ENCODE measurements at places on chromosomes 5 and 9.

DNA sequence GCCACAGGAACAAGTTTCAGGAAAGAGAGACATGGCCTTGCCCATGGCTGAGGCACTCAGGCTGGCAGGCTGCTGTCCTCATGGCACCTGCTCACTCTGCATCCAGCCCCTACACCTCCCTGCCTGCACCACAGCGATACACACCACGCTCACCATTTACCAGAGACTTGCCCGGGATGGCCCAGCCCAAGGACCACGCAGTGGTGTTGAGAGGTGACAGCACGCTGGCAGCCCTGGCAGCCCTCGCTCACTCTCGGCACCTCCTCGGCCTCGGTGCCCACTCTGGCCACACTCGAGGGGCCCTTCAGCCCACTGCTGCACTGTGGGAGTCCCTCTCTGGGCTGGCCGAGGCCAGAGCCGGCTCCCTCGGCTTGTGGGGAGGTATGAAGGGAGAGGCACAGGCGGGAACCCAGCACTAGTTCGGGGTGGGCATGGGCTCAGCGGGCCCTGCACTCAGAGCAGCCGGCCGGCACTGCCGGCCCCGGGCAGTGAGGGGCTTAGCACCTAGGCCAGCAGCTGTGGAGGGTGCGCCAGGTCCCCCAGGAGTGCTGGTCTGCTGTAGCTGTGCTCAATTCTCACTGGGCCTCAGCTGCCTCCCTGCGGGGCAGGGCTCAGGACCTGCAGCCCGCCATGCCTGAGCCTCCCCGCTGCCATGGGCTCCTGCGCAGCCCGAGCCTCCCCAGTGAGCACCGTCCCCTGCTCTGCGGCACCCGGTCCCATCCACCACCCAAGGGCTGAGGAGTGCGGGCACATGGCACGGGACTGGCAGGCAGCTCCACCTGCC, 20.3 kb downstream of the ZDHHC11B start:
- DNase-seq, result peak; percentile 58

DNA sequence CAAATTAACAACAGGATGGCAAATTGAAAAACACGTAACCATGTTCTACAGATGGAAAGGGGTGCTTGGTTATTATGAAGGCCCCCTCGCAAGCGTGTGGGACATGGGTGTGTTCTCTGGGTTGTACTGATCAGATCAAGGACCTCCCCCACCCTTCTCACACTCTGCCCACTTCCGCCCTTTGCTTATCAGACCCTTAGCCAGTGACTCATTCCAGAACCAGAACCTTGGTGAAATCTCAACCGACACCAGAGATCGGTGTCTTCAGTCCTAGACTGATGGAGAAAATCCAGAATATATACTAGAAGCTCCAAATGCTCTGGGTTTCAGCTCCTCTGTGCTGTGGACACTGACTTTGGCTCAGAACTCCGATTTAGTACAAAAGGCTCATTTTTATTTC, 64.9 kb downstream of the PTTG1 start:
- no peak for DNase-seq

DNA sequence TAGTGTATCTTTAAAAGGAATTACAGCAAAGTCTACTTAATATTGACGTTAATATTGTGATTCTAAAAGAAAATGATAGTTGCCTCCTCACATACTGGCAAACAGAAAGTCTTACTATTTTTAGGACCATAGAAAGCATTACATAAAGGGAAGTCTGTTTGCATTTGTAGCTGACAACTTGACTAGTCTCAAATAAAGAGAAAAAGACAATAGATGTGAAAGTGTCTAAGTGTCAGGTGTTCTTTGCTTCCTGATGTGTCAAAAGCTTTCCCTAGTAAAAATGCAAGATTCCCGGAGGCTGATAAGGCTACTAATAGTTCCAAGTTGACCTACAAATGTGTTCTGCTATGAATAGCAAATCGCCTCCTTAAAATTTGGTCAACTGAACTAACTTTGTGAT, 259.7 kb downstream of the CDH10 start:
- DNase-seq, result no peak

- DNase-seq, result no peak
Measured at GRCh38 chr9:8486095-8486494, 686.5 kb upstream of the DMAC1 start.

DNA sequence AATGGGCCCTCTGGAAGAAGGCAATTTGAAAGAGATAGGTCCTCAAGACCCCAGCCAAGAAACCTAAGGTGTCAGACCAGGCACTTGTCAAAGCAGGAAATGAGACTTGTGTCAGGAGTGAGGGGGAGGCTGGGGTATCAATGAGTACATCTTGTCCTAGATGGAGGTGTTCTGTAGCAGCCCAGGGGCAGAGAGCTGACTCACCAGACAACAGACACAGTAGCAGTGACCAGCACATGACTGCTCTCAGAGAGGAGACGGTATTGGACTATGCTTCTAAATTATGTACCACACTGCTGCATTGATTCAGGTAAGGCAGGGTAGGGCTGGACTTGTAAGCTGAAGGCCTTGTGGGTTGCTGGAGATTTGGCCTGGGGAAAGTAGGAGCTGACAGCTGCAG, 551.2 kb upstream of the KLF4 start:
- DNase-seq, result no peak

DNA sequence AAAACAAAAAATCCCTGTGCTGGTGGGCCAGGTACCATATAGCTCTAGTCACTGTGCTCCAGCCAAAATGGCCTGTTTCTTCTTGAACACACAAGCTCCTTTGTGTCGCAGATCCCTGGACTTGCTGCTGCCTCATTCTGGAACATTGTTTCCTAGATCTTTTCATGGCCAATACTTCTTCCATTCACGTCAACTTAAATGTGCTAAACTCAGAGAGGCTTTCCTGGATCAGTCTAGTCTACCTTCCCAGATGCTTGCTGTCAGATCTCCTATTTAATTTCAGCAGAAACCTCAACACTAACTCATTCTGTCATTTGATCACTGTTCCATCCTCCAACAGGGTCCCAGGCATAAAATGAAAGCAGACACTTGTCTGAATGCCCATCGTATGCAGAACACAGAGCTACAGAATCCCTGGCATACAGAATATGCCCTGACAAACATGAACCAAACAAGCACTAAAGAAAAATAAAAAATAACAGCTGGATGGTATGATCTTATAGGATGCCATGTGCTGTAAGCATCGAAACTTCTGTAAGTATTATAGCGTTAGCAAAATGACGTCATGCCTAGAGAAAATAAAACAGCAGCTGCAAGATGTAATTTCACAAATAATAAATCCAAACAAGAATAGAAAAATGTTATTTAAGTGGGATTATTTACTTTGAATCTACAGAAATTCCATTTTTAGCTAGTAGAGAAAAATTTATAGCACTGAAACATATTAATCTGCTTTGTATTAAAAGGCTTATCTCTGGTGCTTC, 403.7 kb upstream of the DAP start:
- no peak for DNase-seq

Data from sciatic nerve (tissue), 2 donors.